Liver (tissue), 10 donors: ENCODE measurements at places on chromosomes 4 and X.

GRCh38 chr4:7590189-7590588 lies 155.5 kb upstream of the PSAPL1 start:
- no peaks in the 10 kb centered on the region for H3K36me3 ChIP-seq
- no peak for DNase-seq
- H3K27ac ChIP-seq: no peak overlapping the region

DNA sequence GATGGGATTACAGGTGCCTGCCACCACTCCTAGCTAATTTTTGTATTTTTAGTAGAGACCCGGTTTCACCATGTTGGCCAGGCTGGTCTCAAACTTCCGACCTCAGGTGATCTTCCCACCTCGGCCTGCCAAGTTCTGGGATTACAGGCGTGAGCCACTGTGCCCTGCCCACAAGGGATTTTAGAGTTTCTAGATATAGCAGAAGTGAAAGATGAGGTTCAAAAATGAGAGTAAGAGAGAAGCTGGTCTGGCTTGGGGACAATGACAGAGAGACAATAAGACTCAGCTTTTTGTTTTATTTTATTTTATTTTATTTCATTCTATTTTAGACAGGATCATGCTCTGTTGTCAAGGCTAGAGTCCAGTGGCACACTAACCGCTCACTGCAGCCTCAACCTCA lies 30.6 kb downstream of the TRIM61 start:
- peaks cover 9% of the 10 kb centered on the region for H3K27me3 ChIP-seq
- no peak for DNase-seq
- H3K27ac ChIP-seq: no peak overlapping the region
- H3K36me3 ChIP-seq: no peaks in the 10 kb centered on the region

GRCh38 chr4:28225689-28226353 lies 1365.2 kb downstream of the STIM2 start:
- no peaks in the 10 kb centered on the region for H3K36me3 ChIP-seq
- peaks cover 3% of the 10 kb centered on the region for H3K4me1 ChIP-seq
- H3K27me3 ChIP-seq: no peaks in the 10 kb centered on the region
- H3K4me3 ChIP-seq: no peak overlapping the region
- DNase-seq: no peak

DNA sequence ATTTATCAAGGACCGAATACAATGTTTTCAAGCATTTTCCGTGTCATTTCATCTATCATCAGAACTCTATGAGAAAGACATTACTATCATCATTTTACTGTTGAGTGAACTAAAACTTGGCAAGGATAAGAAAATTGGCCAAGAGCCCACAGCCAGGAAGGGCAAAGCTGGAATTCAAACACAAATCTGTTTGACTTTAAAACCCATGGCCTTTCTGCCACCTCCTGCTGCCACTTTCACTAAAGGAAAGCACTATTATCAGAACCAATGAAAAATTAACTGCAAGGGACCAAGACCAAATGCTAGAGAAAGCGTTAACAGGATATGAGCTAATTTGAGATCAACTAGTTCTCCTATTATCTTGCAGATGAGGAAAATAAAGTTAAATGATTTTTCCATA lies 2759.2 kb downstream of the ARAP2 start:
- no peak overlapping the region for H3K27ac ChIP-seq
- H3K36me3 ChIP-seq: no peaks in the 10 kb centered on the region
- H3K27me3 ChIP-seq: peaks cover 5% of the 10 kb centered on the region
- H3K4me1 ChIP-seq: no peaks in the 10 kb centered on the region
- H3K4me3 ChIP-seq: no peak overlapping the region
- DNase-seq: no peak

DNA sequence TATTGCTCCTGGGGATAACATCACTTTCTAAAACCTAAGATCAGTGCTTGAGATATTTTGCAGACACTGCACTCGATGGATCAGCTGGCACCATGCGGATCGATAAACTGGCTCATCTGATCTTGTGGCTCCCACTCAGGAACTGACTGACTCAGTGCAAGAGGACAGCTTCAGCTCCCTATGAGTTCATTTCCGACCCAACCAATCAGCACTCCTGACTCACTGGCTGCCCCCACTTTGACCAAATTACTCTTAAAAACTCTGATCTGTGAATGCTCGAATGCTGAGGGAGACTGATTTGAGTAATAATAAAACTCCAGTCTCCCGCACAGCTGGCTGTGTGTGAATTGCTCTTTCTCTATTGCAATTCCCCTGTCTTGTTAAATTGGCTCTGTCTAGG lies 110.1 kb downstream of the ANAPC4 start:
- H3K27ac ChIP-seq: no peak overlapping the region
- no peaks in the 10 kb centered on the region for H3K27me3 ChIP-seq
- no peak overlapping the region for H3K4me3 ChIP-seq
- no peak for DNase-seq
- no peaks in the 10 kb centered on the region for H3K36me3 ChIP-seq

GRCh38 chrX:41490446-41490845 lies 43.3 kb downstream of the NYX start:
- DNase-seq: no peak
- no peaks in the 10 kb centered on the region for H3K4me1 ChIP-seq
- no peaks in the 10 kb centered on the region for H3K36me3 ChIP-seq
- H3K27ac ChIP-seq: no peak overlapping the region

DNA sequence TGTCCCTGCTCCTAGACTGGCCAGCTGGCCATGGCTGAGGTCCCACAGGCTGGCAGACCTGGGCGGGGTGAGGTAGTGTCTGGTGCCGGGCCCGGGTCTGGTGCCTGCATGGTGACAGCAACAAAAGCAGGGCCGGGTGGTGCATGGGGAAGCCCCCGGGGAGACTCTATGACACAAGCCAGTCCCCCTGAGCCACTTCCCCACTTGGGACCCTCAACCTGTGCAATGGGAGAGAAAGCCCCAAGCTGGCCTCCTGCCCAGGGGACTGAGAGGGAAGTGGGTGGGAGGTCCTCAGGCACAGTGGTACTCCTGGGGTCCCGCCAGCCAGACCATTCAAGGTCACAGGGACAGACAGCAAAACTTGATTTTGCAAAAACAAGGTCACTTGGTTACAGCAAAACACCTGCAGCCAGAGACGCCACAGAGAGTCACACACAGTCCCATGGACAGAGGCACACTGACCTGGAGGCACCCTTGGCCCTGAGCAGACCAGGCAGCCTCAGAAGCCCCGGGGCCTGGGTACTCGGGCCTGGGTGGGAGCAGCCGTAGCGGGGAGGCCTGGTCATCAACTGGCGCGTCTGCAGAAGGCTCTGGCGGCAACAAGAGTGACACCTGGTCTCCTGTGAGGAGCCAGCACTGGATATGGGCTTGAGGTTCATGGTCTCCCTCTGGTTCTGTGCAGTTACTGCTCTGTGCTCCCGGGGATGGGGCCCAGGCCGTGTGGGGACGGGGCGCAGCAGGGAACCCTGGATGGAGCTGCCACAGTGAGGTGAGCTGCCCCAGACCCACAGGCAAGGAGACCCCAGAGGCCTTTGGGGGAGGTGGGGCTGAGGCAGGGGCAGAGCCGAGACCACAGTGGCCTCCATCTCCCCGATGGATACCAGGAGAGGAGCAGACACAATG lies 60.6 kb downstream of the HTRA3 start:
- DNase-seq: no peak
- H3K27me3 ChIP-seq: no peaks in the 10 kb centered on the region
- H3K4me3 ChIP-seq: no peak overlapping the region
- H3K36me3 ChIP-seq: no peaks in the 10 kb centered on the region
- no peak overlapping the region for H3K27ac ChIP-seq

DNA sequence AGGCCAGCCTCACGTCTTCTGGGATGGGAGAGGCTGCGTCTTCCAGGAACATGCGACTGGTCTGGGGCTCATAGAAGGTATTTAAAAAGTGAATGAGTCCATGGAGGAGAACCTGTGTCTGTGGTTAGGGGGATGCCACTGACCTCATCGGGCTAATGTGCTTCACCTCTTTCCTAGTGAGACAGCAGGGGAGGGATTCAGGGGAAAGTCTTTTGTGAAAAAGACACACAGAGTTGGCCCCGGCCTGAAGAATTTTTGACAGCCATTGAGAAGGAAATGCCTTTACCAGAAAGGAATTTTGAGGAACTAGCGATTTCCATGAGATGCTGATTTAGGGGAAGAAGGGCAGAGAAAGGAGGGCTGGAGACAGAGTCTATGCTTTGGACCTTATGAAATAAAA lies 11.0 kb upstream of the C4orf50 start:
- no peaks in the 10 kb centered on the region for H3K36me3 ChIP-seq
- H3K27me3 ChIP-seq: no peaks in the 10 kb centered on the region

DNA sequence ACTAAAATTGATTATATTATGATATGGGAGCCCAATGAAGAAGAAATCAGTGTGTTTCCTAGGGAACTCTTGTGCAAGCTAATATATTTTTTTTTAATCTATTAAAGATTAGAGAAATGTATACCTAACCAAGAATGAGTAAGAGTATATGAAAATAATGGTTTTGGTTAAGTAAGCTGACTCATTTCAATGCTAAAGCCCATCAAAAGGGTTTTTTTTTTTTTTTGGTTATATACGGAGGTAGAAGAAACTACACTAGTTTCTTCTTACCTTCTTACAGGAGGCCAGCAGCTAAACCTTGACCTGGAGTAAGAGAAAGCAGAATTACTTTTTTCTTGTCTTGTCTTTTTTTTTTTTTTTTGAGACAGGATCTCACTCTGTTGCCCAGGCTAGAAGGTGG lies 27.5 kb downstream of the RUFY3 start:
- H3K4me1 ChIP-seq: no peaks in the 10 kb centered on the region
- H3K4me3 ChIP-seq: no peak overlapping the region
- no peaks in the 10 kb centered on the region for H3K27me3 ChIP-seq
- H3K27ac ChIP-seq: no peak overlapping the region
- no peaks in the 10 kb centered on the region for H3K36me3 ChIP-seq
- no peak for DNase-seq

GRCh38 chr4:24686866-24687692 lies 102.7 kb upstream of the DHX15 start:
- peak; percentile 50 for DNase-seq
- no peaks in the 10 kb centered on the region for H3K4me1 ChIP-seq
- H3K4me3 ChIP-seq: no peak overlapping the region
- H3K27me3 ChIP-seq: no peaks in the 10 kb centered on the region
- H3K27ac ChIP-seq: no peak overlapping the region

GRCh38 chr4:23361453-23361852 lies 528.4 kb downstream of the PPARGC1A start:
- DNase-seq: no peak
- no peaks in the 10 kb centered on the region for H3K36me3 ChIP-seq
- no peak overlapping the region for H3K4me3 ChIP-seq
- no peak overlapping the region for H3K27ac ChIP-seq
- H3K4me1 ChIP-seq: no peaks in the 10 kb centered on the region
- H3K27me3 ChIP-seq: no peaks in the 10 kb centered on the region

- H3K4me3 ChIP-seq: no peak overlapping the region
- H3K27ac ChIP-seq: no peak overlapping the region
- peaks cover 2% of the 10 kb centered on the region for H3K27me3 ChIP-seq
- no peak for DNase-seq
- H3K4me1 ChIP-seq: no peaks in the 10 kb centered on the region
Measured at GRCh38 chr4:42709392-42710065, 52.6 kb upstream of the ATP8A1 start.

DNA sequence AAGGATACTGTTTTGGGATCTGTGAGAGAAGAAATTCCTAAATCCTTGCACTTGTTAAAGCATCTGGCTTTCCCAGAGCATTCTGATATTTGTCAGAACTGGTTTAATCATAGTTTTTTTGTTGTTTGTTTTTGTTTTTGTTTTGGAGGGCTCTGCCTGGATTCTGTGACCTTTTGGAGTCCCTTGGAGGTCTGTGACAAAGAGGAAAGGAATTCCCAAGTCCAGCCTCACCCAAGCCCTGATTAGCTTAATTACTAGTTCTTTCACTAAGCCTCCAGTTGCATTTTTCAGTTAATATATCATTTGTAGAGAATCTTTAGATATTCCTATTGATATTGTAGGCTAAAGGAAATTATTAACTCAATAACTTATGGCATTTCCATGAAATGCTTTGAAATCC lies 711 bp downstream of the ACE2 start:
- no peak overlapping the region for H3K4me3 ChIP-seq
- no peaks in the 10 kb centered on the region for H3K27me3 ChIP-seq

GRCh38 chr4:155819066-155819465 lies 47.0 kb downstream of the ASIC5 start:
- no peak overlapping the region for H3K4me3 ChIP-seq
- no peaks in the 10 kb centered on the region for H3K36me3 ChIP-seq
- no peaks in the 10 kb centered on the region for H3K27me3 ChIP-seq
- DNase-seq: no peak
- H3K4me1 ChIP-seq: no peaks in the 10 kb centered on the region

GRCh38 chrX:2540426-2540947 lies 39.7 kb upstream of the DHRSX start:
- no peaks in the 10 kb centered on the region for H3K36me3 ChIP-seq
- peaks cover 3% of the 10 kb centered on the region for H3K4me1 ChIP-seq
- DNase-seq: no peak
- no peaks in the 10 kb centered on the region for H3K27me3 ChIP-seq
- H3K27ac ChIP-seq: no peak overlapping the region

- H3K27ac ChIP-seq: no peak overlapping the region
- no peak for DNase-seq
- H3K4me3 ChIP-seq: no peak overlapping the region
Measured at GRCh38 chr4:153074936-153075630, 129.2 kb upstream of the TRIM2 start.

DNA sequence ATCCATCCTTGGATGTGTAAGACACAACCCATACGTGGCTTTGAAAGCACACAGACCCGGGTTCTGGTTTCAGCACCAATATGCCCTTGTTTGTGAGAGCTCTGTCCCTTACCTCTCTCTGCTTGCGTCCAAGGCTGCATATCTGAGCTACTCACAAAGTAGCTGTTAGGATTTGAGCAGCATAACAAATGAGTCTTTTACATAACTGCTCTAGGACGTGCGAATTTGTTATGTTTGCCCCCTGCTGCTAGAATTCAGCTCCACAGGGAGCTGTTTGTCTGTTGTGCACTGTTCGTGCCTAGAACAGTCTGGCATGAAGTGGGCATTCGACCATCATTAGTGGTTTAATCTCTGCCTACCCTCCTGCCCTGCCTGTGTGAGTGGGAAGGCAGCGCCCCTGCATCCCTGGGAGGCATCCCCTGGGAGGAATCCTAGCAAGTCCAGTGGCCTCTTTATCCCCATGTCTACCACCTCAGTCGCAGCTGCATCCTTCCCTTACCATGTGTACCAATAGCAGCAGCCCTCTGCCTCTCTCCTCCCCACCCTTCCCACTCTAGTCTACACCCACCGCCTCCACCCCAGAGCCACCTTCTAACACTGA lies 42.1 kb downstream of the SLC2A9 start:
- H3K4me3 ChIP-seq: no peak overlapping the region
- peaks cover 8% of the 10 kb centered on the region for H3K36me3 ChIP-seq
- no peaks in the 10 kb centered on the region for H3K4me1 ChIP-seq

DNA sequence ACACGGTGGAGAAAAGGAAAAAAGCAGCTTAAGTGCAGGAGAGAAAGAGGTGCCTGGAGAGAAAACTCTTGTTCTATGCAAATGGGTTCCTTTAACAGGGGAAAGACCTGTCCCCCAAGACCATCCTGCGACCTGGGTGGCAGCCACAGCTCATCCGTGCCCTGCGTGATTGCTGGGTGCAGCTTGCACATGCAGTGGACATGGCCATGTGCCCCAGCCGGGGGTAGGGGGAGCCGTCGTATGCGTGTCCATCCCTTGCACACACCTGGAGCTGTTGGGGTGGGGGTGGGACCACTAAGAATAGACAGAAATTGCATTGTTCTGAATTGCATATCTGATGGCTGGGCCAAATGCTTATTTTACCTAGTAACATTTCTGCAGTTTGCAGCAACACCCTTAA lies 171.9 kb downstream of the GUCY2F start:
- no peaks in the 10 kb centered on the region for H3K27me3 ChIP-seq
- H3K4me1 ChIP-seq: no peaks in the 10 kb centered on the region
- no peak overlapping the region for H3K27ac ChIP-seq
- H3K36me3 ChIP-seq: no peaks in the 10 kb centered on the region
